Stimulated activated CD8-positive, alpha-beta memory T cell treated with anti-CD3 and anti-CD28 coated beads, Interleukin-15, amount 100 ng/mL, for 48 hours (primary cell): ENCODE measurements at places on chromosomes 2 and 18.

DNA sequence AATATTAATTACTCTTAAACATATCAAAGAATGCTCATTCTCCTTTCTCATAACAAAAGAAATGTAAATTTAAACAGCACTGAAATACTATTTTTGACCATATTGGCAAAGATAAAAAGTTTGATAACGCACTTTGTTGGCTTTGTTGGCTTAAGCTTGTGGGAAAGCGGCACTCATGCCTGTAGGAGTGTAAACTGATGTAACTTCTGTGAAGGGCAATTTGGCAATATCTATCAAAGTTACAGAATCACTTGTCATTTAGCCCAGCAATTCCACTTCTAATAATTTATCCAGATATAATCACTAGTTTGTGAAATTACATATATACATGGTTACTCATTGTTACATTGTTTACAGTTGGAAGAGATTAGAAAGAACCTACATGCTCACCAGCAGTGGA, 311.8 kb upstream of the STON1 start:
- DNase-seq = no peak

GRCh38 chr18:52409727-52410126, 69.7 kb downstream of the DCC start:
- no peak for DNase-seq

GRCh38 chr2:68110102-68110501, 47.3 kb upstream of the C1D start:
- no peak for DNase-seq

GRCh38 chr2:147420947-147421675, 423.7 kb upstream of the ACVR2A start:
- no peak for DNase-seq

GRCh38 chr18:48641981-48642380, 103.2 kb downstream of the CTIF start:
- no peak for DNase-seq

DNA sequence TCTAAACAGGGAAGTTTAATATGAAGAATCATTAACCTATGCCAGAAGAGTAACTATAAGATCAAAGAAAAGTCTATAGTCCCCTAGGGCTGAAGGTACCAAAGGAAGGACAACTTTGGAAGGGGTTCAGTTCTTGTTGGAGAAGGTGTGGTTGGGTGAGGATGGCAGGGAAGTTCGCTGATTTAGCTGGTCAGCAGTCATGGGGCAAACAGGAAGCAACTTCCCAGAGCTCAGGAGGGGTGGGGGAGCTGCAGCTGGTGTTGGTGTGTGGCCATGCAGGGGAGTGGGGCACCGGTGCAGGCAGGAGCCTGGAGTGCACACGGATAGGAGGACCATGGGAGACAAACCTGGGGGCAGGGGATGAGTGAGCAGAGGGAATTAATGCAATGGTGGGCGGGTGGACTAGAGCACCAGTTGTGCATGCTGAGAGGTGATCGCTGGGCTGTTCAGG, 34.0 kb downstream of the FHOD3 start:
- no peak for DNase-seq

DNA sequence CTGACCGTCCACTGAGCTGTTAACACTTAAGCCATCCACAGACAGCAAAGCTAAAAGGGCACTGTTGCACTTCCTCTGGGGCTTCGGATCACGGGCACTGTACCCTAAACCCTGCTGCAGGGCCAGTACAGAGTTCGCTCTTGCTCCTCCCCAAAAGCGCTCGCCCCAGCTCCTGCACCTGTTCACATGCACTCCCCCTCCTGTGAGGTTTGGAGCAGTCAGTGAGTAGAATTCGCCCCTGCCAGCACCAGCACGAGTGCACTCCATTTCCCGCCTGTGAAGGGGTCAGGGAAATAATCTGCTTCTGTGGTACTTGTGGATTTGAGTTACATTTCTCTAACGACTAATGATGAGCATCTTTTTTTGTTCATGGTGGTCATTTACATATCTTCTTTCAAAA, 158.8 kb downstream of the PTPRM start:
- DNase-seq = no peak

DNA sequence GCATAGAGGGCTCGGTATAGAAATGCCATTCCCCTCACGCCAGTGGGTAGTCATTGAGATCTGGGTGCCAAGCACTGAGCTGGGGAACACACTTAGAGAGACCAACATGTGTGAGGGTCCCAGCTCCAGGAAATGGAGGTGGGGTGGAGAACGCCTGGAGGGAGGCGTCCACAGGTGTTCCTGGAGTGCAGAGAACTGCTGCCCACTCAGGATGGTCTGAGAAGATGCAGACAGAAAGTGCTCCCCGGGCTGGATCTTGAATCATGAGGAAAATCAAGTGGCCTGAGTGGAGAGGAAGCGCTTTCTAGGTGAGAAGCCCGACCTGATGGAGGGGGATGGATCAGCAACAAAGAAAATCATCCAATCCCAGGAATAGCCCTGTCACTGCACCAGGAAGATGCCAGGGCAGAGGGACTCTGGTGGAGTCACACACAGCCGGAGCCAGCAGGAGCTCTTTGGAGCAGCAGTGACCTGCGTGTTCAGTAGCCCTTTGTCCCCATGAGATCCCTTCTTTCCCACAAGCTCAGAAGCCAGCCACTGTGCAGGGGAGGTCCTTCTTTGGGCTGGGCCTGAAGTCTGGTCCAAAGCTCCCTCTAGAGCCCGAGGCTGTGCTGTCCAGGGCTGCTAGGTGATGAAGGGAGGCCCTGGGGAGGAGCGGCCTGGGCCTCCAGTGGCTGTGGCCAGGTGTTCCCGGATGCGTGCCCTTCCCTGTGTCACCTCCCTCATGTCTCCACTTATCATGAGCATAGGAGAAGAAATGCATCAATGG, 112.3 kb downstream of the RNF144A start:
- DNase-seq = no peak

DNA sequence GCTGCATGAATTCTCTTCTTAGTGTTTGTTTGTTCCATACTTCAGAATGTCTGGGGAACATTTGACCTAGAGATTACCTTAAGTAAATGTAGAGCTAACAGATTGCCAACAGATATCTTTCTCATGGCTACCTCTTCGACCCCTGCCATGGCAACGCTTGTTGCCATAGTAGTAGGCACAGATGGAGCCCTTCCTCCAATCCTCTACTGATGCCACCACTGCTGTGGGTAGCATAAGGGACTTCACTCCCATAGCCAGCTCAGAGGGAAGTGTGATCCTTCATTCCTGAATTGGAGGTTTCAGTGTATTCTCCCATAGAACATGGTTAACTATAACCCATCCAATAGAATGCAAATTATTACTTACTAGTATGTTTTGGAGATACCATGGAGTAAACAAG, 543.6 kb upstream of the NRP2 start:
- DNase-seq = no peak

- no peak for DNase-seq
These were observed 21.9 kb downstream of the TEX44 start for GRCh38 chr2:231614559-231615057.

GRCh38 chr2:23666980-23667357, 260.0 kb downstream of the ATAD2B start:
- DNase-seq = no peak

- DNase-seq = peak; percentile 22
These were observed 66.2 kb downstream of the MDH1 start for GRCh38 chr2:63654959-63655358.

- DNase-seq = no peak
These were observed 19.8 kb downstream of the SPIRE1 start for GRCh38 chr18:12637901-12638643.

DNA sequence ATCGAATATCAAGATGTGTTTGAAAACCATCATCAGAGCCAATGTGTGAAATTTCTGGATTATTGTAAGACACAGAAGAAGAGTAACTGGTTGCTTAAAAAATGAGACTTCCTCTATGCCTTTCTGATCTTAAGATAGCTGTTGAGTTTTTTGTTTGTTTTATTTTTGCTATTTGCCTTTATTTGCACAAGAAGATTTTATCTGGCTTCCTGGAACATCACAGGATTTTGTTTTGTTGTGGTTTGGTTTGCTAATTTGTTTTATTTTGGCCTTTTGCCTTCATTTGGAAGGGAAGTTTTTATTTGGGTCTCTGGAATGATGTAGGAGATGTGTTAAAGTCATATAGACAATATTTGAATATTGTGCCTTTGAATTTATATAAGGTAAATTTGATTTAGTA, 3.9 kb upstream of the CYTIP start:
- DNase-seq = no peak

DNA sequence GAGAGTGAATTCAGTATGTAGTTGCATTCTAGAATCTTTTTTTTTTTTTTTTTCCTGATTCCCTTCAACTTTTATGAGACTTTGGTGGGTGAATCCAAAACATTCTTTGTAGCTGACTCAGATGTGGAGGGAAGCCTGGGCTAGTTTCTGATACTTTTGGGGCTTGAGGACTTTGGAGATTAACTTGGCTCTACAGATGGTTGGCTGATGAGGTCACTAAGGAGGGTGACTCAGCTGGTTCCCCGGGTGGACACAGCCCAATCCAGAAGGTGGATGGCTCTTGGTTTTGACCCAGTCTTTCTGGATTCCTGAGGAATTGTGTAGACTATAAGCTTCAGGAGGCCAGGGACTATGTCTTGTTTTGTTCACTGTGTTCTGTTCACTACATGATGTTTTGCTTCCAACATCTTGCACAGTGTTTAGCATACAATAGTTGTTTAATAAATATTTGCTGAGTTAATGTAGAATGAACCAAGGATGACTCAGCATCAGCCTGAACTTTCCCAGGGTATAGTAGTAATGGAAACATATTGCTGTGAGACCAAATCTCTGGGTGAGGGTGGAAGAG, 30.5 kb downstream of the LAMA3 start:
- no peak for DNase-seq

- no peak for DNase-seq
These were observed 58.0 kb downstream of the NYAP2 start for GRCh38 chr2:225457482-225457881.

GRCh38 chr2:219157396-219157795, 3.2 kb downstream of the NHEJ1 start:
- DNase-seq = no peak

DNA sequence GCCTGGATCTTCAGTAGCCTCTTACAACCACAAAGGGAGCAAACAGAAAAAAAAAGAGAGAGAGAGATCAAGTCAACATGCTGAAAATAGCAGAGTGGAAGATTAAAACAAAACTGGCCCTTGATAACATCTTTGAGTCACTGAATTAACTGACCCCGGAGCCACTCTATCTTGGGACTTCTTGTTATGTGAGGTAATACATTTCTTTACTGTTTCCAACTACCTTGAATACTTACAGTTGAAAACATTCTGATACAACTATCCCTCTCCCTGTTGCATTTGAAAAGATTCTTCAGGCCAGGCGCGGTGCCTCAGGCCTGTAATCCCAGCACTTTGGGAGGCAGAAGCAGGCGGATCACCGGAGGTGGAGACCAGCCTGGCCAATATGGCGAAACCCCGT, 208.1 kb downstream of the MEMO1 start:
- no peak for DNase-seq

DNA sequence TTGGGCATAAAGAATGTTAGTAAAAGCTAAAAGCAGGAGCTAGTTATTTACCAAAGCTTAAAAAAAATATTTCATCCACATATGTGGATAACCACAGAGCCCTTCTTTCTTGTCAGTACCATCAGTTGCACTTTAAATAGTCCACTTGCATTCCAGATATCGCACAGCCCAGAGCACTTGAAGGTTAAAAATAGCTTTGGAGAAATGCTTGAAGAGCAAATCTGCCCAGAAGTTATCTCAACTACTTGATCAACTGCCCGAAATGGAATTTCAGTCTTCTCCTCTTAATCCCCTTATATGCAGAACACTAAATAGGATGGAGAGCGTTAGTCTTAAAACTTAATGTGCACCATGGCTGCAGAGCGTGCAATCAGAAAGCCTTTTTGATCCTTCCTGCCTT, 148.3 kb downstream of the PLEKHA3 start:
- no peak for DNase-seq

DNA sequence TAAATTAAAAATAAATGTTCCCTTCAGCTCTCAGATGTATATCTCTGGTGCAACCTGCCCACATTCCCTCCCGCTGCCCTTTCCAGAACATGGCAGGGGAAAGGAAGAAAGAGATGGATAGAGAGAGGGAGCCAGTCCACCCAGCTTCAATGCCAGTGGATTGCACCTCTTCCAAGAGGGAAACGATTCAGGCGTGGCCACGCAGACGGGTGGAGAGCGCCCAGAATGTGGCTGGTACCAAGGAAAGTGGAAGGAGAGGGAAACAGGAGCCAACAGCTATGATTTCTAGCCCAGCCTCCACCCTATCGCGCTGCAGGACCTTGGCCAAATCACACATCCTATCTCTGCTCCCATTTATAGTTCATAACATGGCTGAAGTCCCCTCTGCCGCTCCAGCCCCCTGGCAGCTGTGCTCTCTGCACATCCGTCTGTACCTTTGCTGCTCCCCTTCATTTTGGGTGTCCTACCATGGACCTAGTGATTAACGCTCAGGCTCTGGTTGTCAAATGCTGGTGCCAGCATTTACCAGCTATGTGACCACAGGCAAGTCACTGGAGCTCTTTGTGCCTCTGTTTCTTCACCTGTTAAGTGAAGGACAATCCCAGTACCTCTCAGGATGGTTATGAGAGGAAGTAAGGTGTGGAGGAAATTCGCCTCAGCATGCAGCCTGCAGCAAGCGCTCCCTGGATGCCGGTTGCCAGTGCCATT, 66.5 kb downstream of the SFXN5 start:
- no peak for DNase-seq

DNA sequence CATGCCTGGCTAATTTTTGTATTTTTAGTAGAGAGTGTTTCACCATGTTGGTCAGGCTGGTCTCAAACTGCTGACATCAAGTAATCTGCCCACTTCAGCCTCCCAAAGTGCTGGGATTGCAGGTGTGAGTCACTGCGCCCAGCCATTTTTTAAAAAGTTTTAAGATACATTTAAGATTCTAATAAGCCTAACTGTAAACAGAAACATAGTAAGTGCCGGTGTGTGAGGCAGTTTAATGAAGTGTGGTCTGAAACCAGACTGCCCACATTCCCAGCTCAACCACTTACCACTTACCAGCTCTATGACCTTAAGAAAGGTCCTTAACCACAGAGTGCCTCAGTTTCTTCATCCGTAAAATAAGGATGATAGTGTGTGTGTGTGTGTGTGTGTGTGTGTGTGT, 42.4 kb downstream of the TMEM237 start:
- DNase-seq = no peak

DNA sequence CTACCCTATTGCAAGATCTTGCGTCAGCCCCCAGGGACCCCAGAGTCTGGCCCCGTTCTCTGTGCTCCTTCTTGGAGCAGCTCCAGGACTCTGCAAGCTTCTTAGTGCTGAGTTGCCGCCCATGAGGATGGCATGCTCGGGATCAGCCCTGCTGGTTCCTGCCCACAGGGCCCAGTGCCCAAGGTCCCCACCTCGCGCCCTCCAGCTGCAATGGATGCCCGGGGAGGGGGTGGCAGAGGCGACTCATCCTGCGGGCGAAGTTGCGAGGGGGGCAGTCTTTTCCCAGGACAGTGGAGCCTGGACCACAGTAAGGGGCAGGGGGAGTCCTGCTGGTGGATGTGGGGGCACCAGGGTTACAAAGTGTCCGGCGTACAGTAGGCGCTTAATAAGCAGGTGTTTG, 261.9 kb downstream of the BCL2 start:
- no peak for DNase-seq

- DNase-seq = no peak
These were observed 10.5 kb upstream of the EPAS1 start for GRCh38 chr2:46286715-46287114.
